LHCN-M2 (cell line): ENCODE measurements at places on chromosomes 3 and 15.

GRCh38 chr3:130414457-130414856, 69.0 kb downstream of the COL6A5 start:
- DNase-seq: no peak

GRCh38 chr15:75817138-75817935, 25.9 kb upstream of the UBE2Q2 start:
- DNase-seq: peak; percentile 42

DNA sequence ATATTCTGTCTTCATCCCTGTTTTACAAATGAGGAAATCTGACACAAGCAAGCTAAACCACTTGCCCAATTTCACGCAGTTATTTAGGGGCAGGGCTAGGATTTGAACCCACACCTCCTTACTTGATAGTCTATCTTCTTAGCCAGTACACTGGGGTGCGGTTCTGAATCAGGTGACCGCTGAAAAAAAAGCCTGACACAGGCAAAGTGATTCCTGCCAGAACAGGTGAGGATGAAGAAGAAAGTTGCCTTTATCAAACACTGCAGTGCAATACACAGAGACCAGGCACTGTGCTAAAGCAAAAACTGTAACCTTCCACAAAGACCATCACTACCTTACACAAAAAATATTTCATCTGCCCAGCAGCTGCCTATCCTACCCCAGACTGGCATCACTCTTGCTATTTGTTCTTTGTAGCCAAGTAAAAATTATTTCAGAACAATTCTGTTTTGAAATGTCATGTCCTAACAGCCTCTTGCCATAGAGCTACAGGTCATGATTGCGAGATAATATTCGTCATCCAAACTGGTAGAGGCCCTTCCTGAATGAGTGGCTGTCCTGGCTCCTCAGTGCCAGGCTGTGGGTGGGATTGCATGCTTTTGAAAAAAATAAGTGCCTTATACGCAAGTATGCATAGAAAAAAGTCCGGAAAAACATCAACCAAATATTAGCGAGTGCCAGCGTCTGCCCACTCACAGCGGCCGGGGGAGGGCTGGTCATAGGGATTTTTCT, 142.3 kb upstream of the TPM1 start:
- peak; percentile 71 for DNase-seq

- no peak for DNase-seq
Measured at GRCh38 chr3:40872258-40872920, 326.9 kb upstream of the CTNNB1 start.

DNA sequence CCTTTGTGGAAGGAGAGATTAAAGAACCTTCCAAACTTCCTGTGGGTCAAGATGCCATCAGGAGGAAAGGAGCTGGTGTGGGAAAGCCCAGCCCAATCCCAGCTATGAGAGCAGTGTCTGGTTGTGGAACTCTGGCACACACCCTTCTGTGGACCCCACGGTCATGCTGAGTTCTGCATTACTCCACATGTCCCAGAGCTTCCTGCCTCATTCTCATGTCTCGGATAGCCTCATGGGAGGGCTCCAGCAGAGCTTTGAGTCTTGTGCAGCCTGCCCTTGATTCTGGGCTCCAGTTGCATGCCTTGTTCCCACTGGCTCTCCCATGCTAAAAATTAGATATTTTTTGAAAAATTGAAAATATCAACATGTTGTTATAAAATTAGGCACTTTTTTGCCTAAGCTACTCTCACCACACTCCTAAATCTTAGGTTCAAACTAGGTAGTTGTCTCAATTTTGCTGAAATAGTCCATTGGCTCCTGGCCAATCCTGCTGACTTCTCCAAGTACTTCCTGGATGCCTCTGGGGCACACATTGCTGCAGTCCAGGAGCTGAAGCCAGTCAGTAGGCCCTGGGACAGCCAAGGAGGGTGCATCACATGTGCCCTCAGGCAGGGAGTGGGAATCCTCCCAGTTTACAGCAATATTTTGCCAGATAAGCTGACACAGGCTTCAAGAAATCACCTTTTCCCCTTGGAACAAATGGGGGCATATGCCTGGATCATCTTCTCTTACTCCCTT, 144.3 kb downstream of the EEFSEC start:
- no peak for DNase-seq

- no peak for DNase-seq
Measured at GRCh38 chr15:88568589-88568988, 22.1 kb upstream of the DET1 start.
